Adrenal gland (tissue), 19 donors: ENCODE measurements at places on chromosomes 4 and X. TPM values are rescaled to one million over a fixed set of nuclear protein-coding genes. Genes with fewer than 3 reads are reported as not detected.

DNA sequence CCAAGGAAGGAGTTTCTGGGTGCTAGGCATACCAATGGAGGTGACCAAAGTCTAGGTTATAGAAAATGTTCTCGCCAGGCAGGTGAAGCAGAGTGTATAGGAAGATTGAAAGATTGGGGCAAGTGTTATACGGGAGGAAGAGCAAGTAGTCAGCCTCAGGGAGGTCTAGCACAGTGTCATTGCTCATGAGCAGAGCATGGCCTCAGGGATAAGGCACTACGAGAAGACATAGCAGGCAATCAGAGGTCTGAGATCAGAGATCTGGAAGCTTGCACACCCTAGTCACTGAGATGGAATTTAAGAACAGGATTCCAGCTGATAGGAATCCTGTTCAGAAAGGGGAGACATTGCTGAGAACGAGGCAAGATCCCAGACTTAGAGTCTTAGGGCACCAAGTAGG, 350.0 kb upstream of the CASK start:
- DNase-seq, result no peak

DNA sequence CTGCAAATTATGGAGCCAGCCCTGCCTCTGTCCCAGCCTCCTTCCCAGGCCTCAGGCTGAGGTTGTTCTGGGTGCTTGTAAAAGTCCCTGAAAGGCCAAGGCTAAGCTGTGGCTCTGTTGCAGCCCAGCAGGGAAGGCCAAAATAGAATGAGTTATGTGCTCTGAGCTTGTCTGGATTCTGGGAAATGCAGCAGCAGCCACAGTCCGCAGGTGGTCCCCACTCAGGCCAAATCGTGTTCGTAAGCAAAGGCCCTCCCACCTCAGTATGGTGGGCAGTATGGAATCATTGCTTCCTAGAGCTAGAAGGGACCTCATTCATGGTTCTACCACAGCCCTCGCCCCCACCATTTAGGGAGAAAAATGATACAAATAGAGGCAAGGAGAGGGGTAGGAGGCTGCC, 4.7 kb upstream of the TCEAL1 start:
- DNase-seq, result peak; percentile 23

Gene FGFBP2
- not detected for total RNA-seq

Gene SYN1
- total RNA-seq, result 3.8 TPM

- no peak for DNase-seq
Observed at GRCh38 chr4:62288808-62289541, 1088.8 kb downstream of the ADGRL3 start.

- no peak for DNase-seq
Observed at GRCh38 chrX:154305541-154306205, 10.1 kb downstream of the TKTL1 start.
